ENCODE measurements at places on chromosomes 4 and X.

- DNase-seq = no peak
Observed at GRCh38 chr4:181766061-181766548, 477.1 kb upstream of the TENM3 start.

DNA sequence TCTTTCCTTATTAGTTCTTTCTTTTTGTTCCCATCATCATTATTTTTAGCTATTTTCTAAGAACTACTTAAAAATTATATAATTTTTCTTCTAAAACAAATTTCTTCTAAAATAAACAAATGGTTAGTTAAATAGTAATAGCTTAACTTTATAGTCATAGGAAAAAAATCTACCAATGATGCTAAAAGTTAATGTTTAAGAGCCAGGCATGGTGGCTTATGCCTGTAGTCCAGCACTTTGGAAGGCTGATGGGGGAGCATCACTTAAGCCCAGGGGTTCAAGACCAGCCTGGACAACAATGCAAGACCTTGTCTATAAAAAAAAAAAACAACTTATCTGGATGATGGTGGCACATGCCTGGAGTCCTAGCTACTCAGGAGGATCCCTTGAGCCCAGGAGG, 127.1 kb upstream of the ANXA3 start:
- no peak for DNase-seq

GRCh38 chrX:101230636-101231035, 11.1 kb downstream of the DRP2 start:
- DNase-seq = no peak

GRCh38 chr4:164012396-164013027, 518.0 kb downstream of the TMA16 start:
- no peak for DNase-seq

- no peak for DNase-seq
Observed at GRCh38 chrX:138897621-138898492, 186.3 kb upstream of the FGF13 start.
